GM12865 (cell line): ENCODE measurements at places on chromosomes 1 and 21.

GRCh38 chr21:45364468-45365185 is 40.3 kb upstream of the COL18A1 start:
- no peak for DNase-seq

DNA sequence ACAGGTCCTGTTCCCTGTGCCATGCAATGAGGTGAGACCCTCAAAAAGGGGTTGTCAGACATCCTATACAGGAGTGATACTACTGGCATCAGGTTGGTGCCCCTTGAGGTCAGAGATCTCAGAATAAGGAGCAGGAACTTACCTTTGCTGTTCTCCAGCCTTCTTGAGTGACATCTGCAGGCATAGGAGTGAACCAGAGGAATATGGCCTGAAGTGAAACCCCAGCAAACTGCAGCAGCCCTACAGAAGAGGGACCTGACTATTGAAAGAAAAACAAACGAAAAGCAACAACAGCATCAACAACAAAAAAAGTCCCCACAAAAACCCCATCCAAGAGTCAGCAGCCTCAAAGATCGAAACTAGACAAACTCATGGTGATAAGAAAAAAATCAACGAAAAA is 74.5 kb downstream of the CHD1L start:
- DNase-seq: peak; percentile 18

DNA sequence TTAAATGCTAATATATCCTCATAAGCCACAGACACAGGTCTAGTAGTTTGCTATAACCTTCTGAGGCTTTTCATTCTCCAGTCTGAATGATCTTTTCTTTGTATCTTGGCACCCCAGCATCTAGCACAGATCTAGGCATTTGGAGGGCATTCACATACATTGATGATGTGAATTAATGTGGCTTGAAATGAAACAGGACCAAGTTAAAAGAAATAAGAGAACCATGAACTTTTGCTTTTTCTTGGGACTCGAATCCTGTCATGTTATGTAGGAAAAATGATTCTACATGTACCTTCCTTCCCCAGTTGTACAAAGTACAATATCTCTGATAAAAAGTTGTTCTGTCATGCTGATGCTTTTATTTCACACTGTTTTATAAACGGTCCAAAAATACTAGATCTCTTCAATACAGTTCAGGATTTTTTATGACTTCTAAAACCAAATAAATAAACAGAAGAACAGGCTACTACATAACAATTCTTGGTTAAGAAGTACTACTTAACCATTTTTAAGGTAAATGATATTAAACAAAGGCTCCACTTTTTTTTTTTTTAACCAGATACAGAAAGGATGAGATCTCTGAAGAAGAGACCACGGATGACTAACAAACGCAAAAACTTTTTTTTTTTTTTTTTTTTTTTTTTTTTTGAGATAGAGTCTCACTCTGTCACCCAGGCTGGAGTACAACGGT is 3.0 kb downstream of the SORT1 start:
- no peak for DNase-seq

DNA sequence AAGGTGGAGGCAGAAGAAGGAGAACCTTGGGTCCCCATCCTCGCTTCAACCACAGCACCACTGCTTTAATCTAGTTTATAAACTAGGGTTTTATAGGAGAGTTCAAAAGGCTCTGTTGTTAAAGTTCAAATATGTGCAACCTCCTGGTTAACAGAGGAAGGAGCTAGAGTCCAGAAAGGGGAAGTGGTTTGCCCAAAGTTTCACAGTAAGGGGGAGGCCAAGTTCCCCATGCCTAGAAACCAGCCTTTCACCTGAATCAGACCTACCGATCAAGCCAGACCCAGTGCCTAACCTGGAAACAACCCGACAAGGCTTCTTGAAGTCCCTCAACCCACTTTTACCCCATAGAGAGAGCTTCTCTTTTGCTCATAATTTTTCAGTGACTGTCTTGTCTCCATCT is 106.5 kb downstream of the PLPP3 start:
- DNase-seq: peak; percentile 62

GRCh38 chr1:215704089-215704860 is 137.2 kb downstream of the KCTD3 start:
- DNase-seq: peak; percentile 18

DNA sequence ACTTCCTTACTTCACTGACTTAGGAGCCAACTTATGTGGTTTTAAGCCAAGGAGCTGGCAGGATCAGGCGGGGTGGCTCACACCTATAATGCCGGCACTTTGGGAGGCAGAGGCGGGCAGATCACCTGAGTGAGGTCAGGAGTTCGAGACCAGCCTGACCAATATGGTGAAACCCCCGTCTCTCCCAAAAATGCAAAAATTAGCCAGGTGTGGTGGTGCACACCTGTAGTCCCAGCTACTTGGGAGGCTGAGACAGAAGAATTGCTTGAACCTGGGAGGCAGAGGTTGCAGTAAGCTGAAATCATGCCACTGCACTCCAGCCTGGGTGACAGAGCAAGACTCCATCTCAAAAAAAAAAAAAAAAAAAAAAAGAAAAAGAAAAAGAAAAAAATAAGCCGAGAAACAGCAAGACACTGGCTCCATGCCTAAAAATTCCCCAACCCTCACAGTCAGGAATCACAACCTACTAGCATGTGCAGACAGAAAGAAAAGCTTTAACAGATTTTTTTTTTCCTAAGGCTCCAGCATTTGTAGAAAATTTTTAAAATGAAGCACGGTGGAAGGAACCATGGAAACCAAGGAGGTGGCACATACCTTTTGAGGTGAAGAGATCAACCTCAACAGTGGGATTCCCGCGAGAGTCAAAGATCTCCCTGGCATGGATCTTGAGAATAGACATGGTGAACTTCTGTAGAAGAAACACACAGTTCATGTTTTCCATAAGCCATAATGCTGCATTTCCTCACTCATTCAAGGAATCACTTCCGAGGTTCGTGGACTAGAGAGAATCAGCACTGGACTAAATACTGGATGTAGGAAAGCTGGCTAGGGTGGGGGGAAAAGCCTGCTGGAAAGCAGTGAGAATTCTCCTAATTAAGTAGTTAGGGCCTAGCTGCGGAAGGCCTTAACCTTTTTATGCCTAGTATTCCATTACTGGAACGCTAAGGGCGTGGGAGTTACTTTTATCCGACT is 4.0 kb downstream of the ENO1 start:
- no peak for DNase-seq

DNA sequence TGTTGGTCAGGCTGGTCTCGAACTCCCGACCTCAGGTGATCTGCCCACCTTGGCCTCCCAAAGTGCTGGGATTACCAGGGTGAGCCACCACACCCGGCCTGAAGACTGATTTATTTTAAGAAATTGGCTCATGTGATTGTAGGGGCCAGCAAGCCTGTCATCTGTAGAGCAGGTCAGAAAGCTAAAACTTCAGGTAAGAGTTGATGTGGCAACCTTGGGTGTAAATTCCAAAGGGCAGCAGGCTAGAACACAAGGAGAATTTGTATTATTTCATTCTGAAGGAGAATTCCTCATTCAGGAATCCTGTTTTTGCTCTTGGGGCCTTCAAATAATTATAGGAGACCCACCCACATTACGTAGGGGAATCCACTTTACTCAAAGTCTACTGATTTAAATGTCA is 728.7 kb downstream of the LTN1 start:
- DNase-seq: no peak

DNA sequence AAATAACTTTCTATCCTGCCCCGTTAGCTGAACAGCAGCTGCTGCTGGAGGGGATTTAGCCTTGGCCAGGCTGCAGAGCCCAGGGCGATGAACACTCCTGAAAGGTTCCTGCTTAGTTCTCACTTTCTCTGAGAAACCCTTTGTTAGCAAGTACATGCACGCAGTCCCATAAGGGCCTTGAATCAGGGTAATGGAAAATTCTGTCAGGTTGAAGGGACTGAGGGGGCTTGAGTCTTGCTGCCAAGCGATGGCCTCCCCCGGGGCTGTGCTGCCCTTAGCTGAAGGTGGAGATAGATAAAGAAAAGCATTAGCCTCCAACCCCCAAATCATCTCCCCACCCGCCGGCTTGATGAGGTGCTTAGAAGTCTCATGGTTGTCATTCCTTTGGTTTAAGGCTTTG is 7.9 kb downstream of the GJA5 start:
- DNase-seq: no peak

GRCh38 chr1:230279583-230279945 is 146.6 kb downstream of the PGBD5 start:
- no peak for DNase-seq

GRCh38 chr1:30274173-30274970 is 449.0 kb downstream of the MATN1 start:
- DNase-seq: no peak

DNA sequence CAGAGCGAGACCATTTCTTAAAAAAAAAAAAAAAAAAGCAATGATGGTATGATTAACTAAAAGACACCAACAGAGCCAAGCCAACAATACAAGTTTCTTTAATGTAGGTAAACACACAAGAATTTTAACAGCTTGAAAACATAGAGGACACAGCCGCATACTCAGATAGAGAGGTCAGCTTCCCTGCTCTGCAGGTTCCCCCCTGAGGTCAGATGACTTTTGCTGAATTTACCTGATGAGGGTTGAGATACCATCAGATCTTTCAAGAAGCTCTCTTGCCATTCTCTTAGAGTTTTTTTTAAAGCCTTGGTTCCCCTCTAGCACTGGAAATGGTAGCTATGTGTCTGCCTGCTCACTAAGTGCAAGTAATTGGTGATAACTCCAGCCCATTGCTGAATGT is 31.1 kb downstream of the BCAS2 start:
- DNase-seq: no peak

GRCh38 chr1:210260096-210260495 is 27.5 kb downstream of the SERTAD4 start:
- DNase-seq: no peak
